ENCODE measurements at places on chromosomes 3 and 15. TPM values are rescaled to one million over a fixed set of nuclear protein-coding genes. Genes with fewer than 3 reads are reported as not detected.
A peak's percentile ranks its signal among the peaks of the same experiment; 100 is the strongest.

DNA sequence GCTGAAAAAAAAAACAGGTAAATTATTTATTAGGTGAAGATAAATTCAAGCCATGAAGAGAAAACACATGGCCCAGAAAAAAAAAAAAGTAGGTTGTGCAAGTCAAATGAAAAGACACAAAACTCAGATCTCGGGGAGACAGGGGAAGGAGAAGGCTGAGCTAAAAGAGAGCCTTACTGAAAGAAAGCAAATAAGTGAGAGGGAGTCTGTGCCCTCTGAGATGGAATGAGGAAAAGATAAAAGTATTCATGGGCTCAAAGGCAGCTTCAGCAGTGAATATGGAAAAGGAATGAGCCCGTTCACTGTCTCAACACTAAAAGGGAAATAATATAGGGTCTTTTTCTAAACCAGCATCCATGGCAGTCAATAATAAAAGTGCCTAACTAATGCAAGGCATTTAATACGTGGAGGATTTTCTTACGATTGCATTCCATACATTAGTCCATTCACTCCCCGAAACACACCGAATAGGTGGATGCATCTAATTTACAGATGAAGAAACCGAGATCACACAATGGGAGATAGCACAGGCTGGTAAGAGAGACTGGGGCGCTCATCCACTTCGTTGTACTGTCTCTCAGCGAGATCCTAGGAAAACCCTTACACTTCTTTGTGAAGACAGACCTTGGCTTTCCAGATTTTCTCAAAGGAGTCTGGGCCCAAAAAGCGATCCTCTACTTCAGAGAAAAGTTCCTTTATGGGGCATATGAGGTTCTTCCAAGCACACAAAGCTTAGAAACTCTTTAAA, 1.1 kb downstream of the TFDP2 start:
- DNase-seq, result no peak

The SPG21 gene
- 73.6 TPM for total RNA-seq

GRCh38 chr3:40878464-40878905, 320.8 kb upstream of the CTNNB1 start:
- no peak for DNase-seq

The NCEH1 gene
- 5.7 TPM for total RNA-seq

- no peak for DNase-seq
These were observed 7.8 kb upstream of the UTS2B start for GRCh38 chr3:191338177-191338488.

GRCh38 chr3:17553080-17553479, 189.4 kb downstream of the TBC1D5 start:
- DNase-seq, result peak; percentile 46

DNA sequence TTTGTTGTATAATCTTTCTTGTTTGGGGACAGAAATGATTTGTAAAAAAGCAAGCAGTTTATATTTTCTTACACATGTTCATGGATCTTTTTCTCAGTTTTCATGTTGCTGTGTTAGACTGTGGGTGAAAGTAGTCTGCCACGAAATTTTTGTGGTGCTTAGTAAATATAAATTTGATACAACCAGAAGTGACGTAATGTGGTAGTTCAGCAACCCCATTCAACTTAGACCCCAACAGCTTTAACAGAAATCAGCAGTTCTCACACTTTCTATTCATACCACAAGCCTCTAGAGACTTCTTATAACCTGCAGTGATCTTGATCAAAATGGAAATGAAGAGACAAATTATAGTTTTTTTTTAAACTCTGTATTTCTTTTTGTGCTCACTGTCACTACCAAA, 120.2 kb upstream of the IGSF10 start:
- no peak for DNase-seq

DNA sequence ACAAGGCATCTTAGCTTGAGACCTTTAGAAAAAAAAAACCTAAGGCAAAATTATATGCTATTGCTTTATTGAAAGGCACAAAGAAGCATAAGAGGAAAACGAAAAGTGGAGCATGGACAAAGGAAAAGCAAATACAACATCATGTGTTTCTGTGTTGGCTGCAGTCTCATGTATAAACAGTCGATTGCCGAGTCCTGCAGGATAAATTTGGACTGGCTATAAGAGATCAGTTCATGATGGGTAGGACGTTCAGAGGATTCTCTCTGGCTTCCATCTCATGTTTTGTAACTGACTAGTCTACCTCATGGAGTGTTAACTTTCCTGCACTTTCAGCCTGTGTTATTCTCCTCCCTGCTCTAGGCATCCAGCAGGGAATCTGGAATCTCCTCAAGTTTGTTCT, 21.9 kb upstream of the CCDC50 start:
- no peak for DNase-seq

- DNase-seq, result no peak
These were observed 810.9 kb downstream of the NR2F2 start for GRCh38 chr15:97141360-97141759.

DNA sequence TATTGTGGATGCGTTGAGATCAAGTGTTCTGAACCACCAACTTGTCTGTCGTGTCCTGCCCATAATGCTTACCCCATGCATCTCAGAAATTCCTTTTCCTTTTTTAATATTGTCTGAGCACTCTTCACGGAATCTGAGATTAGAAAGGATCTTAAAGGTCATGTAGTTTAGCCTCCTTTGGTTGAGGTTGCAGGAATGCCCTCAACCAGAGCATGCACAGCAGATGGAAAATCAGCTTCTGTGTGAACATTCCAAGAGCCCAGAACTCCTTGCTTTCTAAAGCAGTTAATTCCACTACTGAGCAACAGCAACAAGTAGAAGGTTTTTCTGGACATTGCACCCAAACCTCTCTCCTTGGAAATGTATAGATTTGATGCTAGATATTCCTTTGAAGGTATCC, 153.7 kb downstream of the TPRG1 start:
- no peak for DNase-seq

GRCh38 chr15:76190070-76190564, 121.2 kb downstream of the ETFA start:
- no peak for DNase-seq

DNA sequence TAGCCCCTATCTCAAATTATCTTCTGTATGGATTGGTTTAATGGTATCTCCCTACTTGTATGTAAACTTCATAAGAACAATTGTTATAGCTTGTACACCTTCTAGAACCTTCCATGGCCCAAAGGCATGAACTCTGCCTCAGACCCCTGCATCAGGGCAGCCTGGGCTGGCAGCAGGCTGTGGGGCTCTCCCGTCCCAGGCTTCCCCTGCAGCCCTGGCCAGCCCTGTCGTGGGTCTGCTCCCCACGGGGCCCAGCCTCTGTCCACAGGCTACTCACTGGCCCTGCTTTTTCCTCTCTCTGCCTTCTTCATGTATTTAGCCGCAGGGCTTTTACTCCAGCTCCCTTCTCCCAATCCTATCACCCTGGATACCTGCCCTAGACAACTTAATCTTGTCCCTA, 4.4 kb downstream of the SCN5A start:
- no peak for DNase-seq

The PCLAF gene
- total RNA-seq, result 6.6 TPM

The ATOSA gene
- 35.8 TPM for total RNA-seq

GRCh38 chr15:100529556-100529955, 806 bp upstream of the CERS3 start:
- no peak for DNase-seq

The RPP25 gene
- total RNA-seq, result 4.1 TPM

- peak; percentile 25 for DNase-seq
These were observed 28.6 kb upstream of the SEMA3F start for GRCh38 chr3:50126287-50127211.

Measured in fibroblast of the aortic adventitia (primary cell).